Neural crest cell (in vitro differentiated cells): ENCODE measurements at places on chromosomes 7 and 10. TPM values are rescaled to one million over a fixed set of nuclear protein-coding genes. Genes with fewer than 3 reads are reported as not detected.

DNA sequence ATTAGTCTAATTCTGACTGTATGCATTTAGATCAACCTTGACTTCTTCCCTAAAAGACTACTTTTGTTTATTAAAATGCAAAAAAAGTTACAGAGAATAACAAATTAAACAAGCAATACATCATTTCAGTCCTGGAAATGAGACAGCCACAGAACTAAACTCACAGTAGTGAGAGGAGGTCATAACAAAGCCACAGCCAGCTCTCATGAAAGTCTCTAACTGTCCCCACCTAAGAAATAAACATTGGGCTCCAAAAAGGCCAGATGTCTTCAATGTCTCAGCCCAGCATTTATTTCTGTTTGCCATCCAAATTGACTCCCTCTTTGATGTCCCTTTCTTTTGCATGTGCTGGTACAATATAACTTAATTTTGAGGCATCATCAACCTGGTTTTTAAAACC, 74.4 kb downstream of the NHLRC2 start:
- H3K27me3 ChIP-seq, result no peaks in the 10 kb centered on the region
- H3K27ac ChIP-seq, result no peak overlapping the region
- H3K4me3 ChIP-seq, result no peak overlapping the region
- no peaks in the 10 kb centered on the region for H3K4me1 ChIP-seq

DNA sequence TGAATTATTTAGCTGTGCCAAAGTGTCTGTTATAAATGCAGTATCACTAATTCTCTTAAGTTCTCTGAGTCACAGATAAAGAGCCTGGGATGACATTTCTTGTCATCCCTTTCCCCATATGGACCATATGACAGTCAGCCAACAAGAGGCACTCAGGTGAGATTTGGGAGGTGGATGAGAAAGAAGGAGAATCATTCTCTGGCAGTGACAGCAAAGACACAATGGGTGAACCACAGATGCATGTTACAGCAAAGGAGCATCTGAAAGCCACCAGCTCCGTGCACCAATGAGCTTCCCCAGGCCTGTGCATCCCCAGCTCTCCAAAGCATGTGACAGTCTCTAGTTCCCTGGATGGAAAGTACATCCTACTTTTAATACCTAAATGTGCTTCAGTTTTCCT, 10.8 kb downstream of the GIMAP6 start:
- H3K27ac ChIP-seq, result no peak overlapping the region
- DNase-seq, result no peak
- H3K4me3 ChIP-seq, result no peak overlapping the region
- no peaks in the 10 kb centered on the region for H3K36me3 ChIP-seq
- H3K4me1 ChIP-seq, result no peaks in the 10 kb centered on the region

GRCh38 chr7:155644971-155645509, 579 bp downstream of the RBM33 start:
- DNase-seq, result no peak
- H3K4me3 ChIP-seq, result peak overlapping the region; percentile 98
- H3K36me3 ChIP-seq, result peaks cover 73% of the 10 kb centered on the region
- peak overlapping the region; percentile 100 for H3K27ac ChIP-seq

The ODAD2 gene
- total RNA-seq, result 4.1 and 6.6 TPM in 2 replicates

The LRRC4 gene
- total RNA-seq, result 67.5 and 67.6 TPM in 2 replicates
